Myocyte (in vitro differentiated cells): ENCODE measurements at places on chromosomes 5 and 9. TPM values are rescaled to one million over a fixed set of nuclear protein-coding genes. Genes with fewer than 3 reads are reported as not detected.
A peak's percentile ranks its signal among the peaks of the same experiment; 100 is the strongest.

DNA sequence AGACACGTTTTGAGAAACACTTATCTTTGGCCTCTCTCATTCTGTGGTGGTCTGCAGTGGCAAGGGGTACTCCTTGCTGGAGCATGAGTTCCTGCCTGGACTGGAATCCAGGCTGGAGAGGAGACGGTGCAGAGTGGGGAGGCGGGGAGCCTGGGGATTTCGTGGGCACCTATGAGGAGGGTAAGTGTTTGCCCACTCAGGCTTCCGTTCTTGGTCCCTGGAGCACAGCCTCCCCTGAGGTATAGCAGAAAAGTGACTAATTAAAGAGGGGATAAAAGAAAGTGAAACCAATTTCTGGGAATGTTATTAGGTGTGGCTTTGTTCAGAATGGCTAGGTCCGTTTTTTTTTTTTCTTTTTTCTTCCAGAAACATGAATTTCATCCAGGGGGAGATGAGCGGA is 90.8 kb downstream of the ARHGAP26 start:
- DNase-seq: no peak

GRCh38 chr5:166370928-166371690 is 1920.3 kb upstream of the WWC1 start:
- DNase-seq: peak; percentile 16

ZNF483 gene
- 1.2 TPM in 2 replicates for total RNA-seq

DNA sequence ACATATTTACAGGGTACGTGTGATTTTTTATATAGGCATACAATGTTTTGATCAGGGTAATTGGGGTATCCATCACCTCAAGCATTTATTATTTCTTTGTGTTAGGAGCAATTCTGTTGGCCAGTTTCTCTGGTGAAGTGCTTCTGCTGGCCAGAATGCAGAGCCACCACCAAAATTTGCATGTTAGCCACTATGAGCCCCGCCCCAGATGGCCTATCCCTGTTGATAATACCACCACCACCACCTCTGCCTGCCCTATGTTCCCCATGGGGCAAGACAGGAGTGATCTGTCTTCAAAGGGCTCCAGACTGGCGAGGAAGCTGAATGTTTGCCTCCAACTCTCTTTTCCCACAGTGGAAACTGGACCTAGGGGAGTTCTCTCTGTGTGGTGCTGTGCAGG is 26.0 kb upstream of the JAK2 start:
- DNase-seq: no peak

DNA sequence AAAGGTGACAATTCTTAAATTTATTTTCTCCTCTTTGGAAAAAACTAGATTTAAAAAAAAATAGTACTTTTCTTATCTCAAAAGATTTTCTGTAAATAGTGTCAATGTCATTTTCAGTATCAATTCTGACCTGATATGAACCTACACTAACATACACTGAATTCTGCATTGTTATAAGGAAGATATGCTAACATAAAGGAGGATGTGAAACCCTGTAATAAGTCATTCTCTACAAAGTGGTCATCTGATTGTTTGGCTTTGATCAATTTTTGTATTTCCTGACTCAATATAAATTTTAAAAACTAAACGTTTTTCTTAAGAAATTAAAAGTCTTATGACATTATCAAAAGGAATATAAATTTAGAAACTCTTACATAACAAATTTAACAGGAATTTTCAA is 233.6 kb upstream of the EDIL3 start:
- DNase-seq: no peak

DNA sequence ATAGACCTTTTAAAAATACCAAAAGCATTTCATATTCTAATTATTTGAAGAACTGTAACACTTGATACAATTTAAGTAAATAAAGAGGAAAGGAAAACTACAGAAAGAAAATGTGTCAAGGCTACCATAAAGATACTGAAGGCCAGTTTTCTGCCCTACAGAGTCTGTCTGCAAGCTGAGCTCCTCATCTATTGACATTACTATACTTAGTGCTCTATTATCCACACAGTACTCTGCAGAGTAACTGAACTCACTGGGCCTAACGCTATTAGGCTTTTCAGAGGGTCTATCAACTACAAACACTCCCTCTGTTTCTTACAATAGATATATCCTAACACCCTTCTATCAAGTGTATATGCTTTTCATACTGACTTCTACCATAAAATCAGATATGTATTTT is 57.1 kb upstream of the SUSD1 start:
- no peak for DNase-seq

DNA sequence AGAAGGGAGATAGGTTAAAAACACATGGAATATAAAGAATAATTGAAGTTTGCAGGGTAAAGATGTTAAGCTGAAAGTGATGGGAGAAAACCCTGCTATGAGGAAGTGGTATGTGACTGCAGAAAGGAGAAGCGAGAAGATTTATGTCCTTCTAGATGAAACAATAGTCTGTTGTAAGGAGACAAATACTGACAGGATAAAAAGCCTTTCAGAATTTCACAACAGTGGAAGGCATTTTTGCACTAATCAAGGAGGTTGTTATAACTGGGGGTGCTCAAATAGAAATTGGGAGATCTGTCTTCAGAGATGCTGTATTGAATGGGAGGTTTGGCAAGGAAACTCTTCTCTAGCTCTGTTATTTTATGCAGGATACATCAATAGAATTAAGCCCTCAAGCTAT is 69.6 kb downstream of the NMUR2 start:
- no peak for DNase-seq

CYSRT1 gene
- total RNA-seq: 1.4 and 2.0 TPM in 2 replicates

GABRA1 gene
- total RNA-seq: not detected in 2 replicates

DNA sequence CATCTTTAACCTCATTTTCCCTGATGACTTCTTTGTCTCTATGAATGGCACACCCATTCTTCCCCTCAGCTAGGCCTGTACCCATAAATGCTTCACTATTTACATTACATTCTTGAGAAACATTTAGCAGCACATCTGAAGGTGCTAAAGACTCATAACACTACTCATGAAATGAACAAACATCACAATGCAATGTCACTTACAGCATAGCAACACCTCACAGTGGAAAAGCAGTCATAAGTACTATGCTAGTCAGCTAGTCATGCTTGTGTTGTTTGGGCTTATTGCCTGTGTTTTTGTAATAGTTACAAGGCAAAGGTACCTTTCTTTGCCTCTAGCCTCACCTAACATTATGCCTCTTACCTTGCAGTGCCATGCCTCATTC is 228.9 kb downstream of the KIAA0825 start:
- DNase-seq: no peak

DNA sequence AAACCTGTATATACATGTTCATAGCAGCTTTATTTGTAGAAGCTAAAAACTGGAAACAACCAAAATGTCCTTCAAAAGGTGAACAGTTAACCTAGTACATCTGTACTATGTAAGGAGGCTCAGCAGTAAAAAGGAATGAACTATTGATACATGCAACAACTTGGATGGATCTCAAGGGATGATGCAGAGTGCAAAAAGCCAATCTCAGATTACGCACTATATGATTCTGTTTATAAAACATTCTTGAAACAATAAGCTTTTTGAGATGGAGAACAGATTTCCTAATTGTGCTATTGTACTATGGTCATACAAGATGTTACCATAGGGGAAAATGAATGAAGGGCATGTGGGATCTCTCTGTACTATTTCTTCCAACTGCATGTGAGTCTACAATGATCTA is 88.9 kb downstream of the PAM start:
- DNase-seq: no peak

PLCXD3 gene
- total RNA-seq: not detected in 2 replicates

GRCh38 chr5:173413471-173413982 is 85.3 kb upstream of the STC2 start:
- DNase-seq: no peak

CER1 gene
- not detected in 2 replicates for total RNA-seq

RASGRF2 gene
- 0.05 TPM in 1 of 2 replicates, not detected in the other for total RNA-seq

DNA sequence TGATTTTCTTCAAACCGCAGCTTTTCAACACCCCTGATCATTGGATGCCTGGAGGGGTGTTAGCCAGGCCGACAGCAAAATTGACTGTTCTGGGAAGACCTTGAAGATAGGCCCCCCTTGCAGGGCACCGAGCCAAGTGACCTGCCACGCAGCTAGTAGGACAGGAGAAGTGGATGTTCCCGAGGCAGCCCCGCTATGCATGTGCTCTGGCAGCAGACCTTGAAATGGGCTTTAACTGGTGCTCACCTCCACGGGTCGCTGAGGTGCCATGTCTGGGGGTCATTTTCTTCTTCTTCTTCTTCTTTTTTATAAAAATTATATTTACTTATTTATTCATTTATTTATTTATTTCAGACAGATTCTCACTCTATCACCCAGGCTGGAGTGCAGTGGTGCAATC is 12.6 kb downstream of the FGF18 start:
- DNase-seq: no peak

SLC34A3 gene
- 0.56 and 0.62 TPM in 2 replicates for total RNA-seq

DNA sequence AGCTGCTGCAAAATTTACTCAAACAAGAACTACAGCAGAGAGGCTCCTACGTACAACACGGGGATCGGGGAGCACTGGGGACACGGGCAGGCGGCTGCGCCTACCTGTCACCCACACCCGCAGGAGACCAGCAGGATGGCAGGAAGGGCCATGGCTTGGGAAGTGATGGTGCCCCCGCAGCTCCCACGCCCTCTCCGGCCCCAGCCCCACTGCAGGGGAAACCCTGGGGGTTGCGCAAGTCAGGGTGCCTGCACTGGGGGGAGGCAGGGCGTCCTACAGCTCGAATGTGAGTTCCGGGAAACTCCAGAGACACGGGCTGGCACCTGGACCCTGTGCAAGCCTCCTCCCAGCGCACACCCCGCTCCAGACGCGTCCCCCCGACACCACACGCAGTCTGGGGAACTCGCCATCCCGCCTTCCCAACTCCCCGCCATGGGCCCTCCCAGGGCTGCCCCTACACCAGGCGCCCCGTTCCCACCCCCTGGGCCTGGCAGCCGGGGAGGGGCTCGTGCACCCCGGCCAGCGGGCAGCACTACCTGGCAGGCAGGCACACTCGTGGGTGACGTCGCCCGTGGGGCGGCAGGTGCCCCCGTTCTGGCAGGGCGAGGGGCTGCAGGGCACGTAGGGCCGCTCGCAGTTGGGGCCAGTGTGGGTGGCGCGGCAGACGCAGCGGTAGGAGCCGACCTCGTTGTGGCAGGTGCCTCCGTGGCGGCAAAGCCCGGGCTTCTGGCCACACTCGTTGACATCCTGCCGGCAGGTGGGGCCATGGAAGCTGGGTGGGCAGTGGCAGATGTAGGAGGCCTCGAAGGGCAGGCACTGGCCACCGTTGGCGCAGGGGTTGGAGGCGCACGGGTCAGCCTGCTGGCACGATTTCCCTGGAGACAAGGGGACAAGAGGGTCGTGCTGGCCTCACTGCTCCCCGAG is 23.3 kb downstream of the NOTCH1 start:
- no peak for DNase-seq

GRCh38 chr5:178244576-178244975 is 12.0 kb upstream of the PHYKPL start:
- no peak for DNase-seq

DNA sequence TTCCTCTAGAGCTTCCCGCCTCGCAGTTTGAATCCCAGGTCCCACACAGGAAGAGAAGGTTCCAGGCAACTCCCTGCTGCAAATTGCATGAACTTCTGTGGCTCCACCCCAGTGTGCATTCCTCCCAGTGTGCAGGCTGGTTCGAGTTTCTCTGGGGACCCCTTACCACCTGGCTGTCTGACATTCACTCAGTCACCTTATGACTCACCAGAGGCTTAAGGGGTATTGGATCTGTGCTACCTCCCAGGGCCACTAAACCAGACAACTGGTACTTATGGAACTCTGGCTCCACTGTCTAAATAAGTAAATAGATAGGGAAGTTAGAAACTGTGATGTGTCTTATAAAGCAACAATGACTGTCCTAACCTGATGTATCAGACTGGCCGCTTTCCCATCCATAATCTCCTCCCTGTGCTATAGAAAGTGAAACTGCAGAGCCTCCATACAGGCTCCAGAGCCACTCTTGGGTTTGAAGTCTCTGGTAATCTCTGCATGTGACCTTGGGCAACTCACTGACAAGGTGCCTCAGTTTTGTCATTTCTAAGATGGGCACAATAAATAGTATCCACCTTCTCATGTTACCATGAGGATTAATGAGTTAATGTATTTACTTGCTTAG is 720.6 kb downstream of the SEMA5A start:
- no peak for DNase-seq

DNA sequence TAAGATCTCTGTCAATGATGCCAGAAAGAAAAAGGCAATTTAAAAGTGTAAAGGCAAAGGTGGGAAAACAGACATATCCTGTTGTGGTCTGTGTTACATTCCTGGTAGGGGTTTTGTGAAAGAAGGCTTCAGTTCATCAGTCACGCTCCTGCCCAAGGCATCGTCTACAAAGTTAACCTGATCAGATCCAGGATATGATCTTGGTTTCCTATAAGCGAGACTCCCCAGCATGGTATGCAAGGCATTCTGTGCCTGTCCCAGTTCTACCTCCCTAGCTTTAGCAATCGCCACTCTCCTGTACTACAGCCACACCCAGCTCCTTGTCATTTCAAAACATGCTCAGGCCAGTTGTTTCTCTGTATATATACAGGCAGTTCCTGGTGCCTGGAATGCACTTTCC is 58.0 kb upstream of the PTPN3 start:
- no peak for DNase-seq

DNA sequence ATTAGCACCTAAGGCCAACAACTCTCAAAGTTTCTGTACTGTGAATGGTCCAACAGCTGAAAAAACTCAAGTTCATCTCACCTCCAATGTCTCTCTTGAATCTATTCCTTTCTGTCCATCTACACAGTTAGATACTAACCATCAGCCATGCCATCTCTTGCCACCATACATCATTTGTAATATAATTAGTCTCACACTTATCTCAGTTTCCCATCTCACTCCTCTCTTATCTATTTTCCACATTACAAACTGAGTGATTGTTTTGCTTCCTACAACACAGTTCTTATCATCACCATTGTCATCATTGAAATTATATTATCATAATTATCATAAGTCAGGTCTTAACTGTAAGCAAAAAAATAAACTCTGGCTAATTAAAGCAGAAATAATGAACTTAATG is 393.9 kb downstream of the PRELID2 start:
- no peak for DNase-seq

DNA sequence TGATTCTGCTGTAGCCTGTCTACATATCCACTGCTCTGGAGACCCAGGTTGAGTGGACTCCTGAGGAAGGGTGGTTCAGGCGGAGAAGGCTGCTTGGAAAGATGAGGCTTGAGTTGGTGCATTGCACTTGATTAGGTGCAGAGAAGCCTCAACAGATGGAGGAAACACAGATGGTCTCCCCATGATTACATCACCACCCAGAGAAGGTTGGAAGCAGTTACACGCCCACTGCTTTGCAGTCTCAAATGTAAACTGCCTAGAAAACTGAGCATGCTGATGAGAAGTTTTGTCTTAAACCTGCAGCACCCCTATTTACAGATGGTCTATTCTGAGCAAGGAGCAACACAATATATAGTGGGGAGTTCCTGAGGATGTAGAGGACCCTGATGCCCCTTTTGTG is 266.6 kb downstream of the PIK3R1 start:
- DNase-seq: no peak
